ENCODE measurements at places on chromosomes 3 and 15.

- DNase-seq = no peak
These were observed 24.6 kb downstream of the TNK2 start for GRCh38 chr3:195883801-195884200.

- no peak for DNase-seq
These were observed 188.2 kb downstream of the ITPR1 start for GRCh38 chr3:4681301-4681700.

DNA sequence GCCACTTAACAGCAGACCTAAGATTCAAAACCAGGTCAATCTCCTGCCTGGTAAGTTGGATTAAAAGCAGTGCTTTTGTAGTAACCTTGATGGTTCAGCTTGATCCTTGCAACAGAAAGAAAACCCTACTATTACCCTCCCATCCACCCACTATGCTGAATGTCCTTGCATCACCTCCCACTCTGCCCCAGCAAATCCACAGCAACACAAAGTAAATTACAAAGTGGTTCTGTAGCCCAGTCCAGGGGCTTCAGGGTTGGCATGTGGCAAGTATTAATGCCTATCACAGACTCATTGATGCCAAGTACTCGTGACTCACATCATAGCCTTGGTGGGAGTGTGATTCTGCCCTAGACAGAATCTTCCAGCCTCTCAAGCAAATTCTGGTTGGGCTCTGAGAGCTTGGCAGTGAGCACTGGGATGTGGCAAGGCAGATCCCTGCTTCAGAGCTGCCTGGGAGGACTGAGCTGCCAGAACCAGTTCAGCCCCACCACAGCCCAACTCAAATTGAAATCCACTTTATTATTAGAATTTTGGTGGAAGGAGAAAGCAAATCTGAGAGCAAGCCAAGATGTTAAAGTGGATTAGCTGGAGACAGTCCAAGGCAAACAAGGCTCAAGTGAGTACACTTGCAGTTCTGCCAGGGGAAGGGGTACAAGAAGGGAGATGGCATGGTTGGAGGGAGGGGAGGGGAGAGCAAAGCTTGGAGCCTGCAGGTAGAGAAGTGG, 225.8 kb upstream of the UMPS start:
- no peak for DNase-seq

DNA sequence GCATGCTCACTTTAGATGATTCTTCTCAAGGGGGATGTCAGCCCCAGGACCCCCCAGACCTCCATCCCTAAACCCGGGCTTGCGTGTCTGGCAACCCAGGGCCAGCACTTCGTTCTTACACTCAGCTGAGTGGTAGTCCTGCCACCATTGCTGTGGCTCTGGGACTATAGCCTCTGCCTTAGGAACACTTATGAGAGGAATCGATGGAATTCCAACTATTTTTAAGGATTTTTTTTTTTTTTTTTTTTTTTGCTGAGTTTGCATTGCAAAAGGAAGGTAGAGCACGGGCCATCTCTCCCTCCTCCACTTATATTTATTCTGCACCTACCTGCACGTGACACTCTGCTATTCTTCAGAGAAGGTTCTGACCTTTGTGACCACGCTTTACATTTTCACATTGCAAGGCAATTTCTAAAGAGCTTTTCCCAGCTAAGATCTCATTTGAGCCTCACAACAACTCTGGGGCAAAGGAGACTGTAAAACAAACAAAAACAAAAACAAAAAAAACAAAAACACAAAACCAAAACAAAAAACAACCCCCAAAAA, 113.9 kb downstream of the LPP start:
- DNase-seq = no peak

DNA sequence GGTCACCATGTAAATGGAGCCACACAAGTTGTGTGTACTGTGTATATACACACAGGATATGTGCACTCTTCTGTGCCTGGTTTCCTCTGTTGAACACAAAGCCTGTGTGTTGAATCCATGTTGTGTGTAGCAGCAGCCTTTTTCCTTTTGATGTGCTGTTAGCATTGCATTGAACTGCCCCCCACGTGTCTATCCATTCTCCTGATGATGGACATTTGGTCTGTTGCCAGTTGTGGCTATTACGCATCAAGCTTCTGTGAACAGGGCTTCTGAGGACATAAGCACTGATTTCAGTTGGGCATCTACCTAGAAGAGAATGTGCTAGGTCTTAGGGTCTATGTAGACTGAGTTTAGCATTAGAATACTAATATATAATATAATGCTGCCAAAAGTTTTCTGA, 77.4 kb downstream of the LSM3 start:
- DNase-seq = no peak

DNA sequence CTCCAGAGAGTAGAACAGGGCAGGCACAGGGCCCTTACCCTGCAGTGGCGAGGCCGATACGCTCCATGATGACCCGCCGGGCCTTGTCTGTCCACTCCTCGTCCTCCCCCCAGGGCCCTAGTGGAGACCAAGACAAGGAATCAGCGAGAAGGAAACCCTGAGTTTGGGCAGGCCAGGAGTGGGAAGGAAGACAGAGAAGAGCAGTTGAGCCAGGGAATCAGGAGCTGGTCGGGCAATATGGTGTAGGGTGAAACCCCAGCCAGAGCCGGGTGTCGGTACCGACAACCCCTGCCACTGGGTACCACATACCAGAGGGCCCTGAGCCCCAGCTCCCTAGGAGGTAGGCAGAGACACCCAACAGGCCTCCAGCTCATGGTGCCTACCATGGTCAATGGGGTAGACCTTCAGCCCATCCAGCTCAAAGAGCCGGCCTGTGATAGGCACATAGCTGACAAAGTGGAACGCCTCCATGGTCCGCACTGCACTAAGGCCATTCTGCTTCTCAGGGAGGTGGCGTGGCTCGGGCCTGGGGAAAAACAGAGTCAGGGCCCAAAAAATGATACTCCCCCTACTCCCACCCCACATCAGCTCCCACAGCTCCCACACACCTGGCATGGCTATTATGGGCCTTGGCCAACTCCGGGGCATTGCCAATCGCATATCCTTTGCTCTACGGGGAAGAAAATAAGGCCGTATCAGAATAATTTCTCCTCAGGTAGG, 38.0 kb downstream of the SEMA3G start:
- DNase-seq = no peak

DNA sequence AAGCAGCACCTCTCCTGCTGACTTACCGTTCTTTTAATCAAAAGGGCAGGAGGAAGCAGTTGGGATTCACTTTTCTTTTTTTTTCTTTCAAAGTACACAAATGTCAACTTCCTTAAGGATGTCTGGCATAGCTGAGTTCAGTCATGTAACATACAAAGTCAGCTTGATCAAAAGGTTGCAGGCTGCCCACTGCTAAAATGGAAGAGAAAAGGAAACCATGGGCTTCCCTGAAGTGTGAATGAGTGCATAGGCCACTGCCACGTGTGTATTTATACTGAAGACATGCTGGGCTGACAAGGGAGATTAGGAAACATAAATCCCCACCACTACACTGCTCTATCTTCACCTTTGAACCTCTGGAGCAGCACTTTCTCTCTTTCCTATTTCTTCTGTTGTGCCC, 312.5 kb downstream of the TIGIT start:
- no peak for DNase-seq

GRCh38 chr15:25862472-25863110, 536 bp downstream of the ATP10A start:
- DNase-seq = no peak

DNA sequence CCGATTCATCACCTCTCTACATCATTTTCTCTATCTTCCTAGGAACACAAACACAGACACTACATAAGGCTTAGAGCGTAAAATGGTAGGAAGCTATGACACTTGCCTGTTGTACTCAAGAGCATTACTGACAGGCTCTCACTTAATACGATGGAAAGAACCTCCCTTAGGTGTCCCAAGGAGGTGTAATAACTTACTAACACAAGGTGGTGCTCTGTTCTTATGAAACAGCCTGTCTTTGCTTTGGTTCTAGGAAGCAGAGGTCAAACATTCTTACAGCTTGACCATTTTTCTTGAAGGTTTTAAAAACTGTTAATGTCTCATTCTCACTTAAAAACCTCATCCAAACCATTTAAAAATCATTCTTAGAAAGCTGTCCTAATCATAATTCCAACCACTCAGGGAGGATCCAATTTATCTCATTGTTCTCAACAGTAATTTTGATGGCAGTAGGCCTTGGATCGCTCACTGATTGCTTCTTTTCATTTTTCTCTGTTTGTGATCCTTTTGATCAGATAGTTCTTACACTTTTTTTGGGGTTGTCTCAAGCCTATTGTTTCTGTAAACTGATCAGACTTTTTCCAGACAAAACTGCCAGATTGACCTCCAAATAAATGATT, 317.8 kb upstream of the AGTR1 start:
- DNase-seq = no peak

DNA sequence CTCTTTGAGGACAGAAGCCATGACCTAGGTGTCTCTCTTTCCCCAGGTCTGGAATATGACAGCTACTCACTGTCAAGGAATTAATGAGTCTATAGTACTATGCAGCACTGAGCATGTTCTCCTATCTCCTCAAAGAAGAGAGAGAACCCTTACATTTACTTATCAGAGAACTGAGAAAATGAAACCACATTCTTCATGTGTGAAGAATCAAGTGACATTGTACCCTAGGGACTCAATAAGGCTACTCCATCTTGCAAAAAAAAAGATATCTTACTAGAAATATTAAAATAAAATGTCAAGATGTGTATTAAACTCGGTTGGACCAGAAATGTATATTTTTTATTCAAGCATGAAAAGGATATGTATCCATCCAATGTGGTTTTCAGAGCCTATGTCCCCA, 133.2 kb upstream of the COL8A1 start:
- no peak for DNase-seq

DNA sequence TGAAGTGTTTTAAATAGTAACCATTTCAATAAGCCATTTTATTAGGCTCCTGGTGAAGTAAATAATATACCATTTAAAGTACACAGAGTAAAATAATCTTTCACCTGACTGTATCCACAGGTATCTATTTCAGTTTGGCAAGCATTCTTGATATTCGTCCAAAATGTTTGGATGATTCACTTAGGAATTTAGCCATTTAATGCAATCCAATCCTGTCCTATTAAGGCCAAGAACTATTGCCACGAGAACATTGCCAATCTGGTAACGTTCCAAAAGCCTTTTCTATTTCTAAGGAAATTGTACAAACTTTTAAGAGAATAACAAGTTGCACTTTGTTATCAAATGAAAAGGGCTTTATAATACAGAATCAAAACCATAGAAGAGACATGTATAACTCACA, 209.8 kb upstream of the THRB start:
- DNase-seq = no peak

- DNase-seq = no peak
These were observed 123.1 kb downstream of the FMN1 start for GRCh38 chr15:33071451-33071850.

DNA sequence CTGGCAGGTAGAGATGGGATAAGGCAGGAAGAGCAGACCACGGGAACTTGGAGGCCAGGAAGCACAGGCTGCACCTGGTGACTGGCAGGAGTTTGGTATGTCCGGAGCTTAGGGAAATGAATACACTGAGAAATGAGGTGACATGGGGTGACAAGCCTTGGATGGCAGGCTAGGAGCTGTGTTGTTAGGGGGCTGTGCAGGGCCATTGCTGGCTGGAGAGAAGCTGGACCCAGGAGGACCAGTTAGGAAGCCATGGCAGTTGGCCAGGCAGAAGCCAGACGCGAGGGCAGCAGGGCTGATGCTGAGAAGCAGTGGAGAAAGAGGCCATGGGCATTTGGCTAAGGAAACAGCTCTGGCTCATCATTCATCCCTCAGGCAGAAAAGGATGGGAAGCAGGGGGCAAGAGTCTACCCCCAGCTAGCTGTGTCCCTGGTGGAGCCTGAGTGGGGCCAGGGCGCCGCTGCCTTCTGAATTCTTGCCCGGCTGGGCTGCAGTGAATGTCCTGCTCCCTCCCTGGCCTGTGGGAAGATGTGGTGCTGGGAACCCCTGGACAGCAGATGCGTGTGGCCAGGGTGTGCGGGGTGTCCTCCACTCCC, 255.8 kb downstream of the FAM43A start:
- no peak for DNase-seq

DNA sequence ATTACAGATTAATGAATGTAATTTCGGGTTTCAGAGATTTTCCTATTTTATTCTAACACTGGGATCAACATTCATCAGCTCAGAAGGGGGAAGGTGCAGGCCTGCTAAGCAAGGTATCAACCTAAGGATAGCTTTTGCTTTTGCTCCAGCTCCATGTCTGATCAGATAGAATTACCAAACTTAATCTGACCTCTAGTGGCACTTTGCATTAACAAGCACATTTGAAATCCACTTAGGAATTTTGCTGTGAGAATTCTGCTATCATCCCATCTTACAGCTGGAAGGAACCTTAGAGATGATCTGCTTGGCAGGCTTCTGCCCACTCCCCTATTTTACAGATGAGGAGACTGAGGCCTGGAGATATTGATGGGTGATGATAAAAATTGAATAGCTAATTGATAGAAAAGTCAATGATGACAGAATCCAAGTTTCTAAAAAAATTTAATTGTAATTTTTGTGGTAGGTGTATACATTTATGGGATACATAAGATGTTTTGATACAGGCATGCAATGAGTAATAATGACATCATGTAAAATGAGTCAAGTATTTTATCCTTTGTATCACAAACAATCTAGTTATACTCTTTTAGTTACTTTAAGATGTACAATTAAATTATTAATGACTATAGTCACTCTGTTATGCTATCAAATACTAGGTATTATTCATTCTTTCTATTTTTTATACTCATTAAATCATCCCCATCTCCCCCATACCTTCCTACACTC, 209.2 kb upstream of the ZPLD1 start:
- DNase-seq = no peak

DNA sequence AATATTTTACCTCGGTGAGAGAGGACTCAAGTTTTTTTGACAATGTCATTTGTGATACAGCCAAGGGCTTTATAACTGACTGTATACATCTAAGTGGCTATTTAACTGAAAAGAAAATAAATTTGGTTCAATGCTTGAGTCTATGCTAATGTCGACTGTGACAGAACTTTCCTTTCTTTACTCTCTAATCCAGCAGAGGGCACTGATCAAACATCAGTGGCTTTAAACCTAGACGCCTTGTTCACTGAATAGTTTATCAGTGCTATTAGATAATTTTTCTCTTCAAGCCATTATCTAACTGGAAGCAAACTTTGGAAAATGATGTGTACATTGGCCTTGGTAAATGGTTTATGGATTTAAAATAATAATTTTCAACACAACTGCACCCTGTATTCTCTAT, 285.1 kb downstream of the CHL1 start:
- DNase-seq = no peak

GRCh38 chr3:49966233-49966942, 26.4 kb downstream of the RBM6 start:
- DNase-seq = no peak

GRCh38 chr3:62192891-62193290, 180.5 kb downstream of the FEZF2 start:
- DNase-seq = no peak

GRCh38 chr3:81764665-81765064, 3.2 kb upstream of the GBE1 start:
- DNase-seq = no peak

- no peak for DNase-seq
These were observed 57.5 kb upstream of the SIN3A start for GRCh38 chr15:75508840-75509532.

- no peak for DNase-seq
These were observed 13.8 kb downstream of the WDR93 start for GRCh38 chr15:89704411-89704810.

- DNase-seq = peak; percentile 62
These were observed 205.7 kb upstream of the ZPLD1 start for GRCh38 chr3:102229062-102229655.

GRCh38 chr3:159150180-159150579, 348.3 kb downstream of the MFSD1 start:
- DNase-seq = no peak

- DNase-seq = peak; percentile 62
These were observed at the start of gene TMOD2 for GRCh38 chr15:51750792-51751696. TSS of gene TMOD2 (plus strand) at chr15:51751597. CDS start at chr15:51766442, 14,845 bp downstream.
